ENCODE measurements at places on chromosomes 2 and 18.

DNA sequence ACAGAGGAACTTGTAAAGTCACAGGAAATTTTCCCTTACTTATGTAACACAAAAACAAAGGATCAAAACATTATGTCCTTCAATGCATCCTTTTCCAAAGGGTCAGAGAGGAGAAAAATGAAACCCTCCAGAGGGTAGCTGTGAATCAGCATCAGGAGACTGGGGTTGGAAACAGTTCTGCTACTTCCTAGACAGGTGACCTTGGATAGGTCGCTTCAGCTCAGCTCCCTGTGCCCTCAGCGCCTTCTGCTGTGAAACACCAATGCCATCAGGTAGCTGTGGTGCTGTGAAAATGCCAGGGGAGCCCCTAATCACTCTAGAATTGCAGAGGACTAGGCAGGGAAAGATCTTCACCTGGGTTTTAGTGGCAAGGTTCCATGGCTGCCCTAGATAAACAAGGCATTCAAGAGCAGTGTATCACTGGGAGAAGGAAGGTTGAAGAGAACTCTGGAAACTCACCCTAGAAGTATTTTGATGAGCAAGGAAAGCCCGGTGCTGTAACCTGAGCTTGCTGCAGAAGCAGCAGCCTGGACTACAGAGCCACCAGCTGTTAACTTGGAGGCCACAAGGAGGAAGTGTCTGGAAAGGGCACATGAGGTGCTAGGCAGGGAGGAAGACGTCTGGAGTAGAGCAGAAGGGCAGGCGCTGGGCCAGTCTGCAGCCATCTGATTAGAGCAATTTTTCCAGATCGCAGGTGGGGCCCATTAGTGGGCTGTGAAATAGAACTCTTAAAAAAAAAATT, 100.7 kb upstream of the MCFD2 start:
- no peak for DNase-seq

- no peak for DNase-seq
These were observed 414.7 kb upstream of the SPRED2 start for GRCh38 chr2:65846989-65847678.

DNA sequence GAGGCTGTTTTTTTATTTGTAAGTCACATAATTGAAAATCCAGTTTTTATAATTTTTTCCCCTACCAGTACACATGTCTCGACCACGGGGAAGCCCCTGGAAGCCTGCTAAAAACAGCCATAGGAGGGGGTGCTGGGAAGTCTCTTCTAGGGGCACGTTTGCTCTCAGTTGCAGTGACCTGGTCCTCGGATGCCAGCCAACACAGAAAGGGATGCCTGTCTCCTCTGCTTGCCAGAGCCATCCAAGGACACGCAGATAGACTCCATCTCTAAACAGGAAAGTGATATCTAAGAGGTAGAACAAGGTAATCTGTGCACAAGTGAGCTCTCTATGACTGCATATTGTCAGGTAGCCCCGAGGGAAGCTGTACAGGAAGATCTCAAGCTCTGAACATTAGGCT, 255.8 kb downstream of the SETBP1 start:
- no peak for DNase-seq

DNA sequence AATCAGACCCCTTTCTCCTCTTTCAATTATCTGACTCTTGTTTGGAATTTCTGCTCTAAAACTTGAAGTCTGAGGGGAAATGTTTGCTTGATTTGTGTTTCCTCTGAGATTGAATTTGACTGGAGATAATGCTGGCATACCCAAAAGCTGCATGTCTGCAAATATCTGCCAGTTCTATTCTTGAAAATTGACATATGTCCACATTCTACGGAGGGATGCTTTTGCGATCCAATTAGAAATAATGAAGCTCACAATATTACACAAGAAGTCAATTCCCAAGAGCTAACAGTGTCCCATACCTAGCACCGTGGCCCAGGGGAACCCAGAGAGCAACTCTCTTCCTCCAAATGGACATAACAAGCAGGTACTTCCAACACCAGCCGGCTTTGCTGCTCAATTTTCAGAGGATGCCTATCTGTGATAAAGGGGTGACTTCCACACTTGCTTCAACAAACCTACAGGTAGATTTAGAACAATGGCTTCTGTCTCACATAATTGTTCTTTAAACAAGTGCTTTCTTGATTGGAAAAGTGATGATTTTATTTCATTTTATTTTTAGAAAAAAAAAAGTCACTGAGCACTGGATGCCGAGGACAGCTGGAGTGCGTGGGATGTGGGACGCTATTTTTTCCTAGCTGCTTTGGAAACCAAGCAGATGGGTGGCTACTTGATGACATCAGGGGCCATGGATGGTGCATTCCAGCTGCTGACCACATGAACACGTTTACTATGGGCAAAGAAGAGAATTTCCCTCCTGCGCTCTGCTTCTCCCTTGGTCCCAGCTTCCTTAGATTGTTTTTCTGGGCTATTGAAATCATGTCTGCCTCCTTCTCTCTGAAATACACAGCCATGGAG, 488.9 kb downstream of the RNF144A start:
- DNase-seq, result no peak

- DNase-seq, result no peak
These were observed 39.6 kb downstream of the PSMG2 start for GRCh38 chr18:12742453-12742852.

DNA sequence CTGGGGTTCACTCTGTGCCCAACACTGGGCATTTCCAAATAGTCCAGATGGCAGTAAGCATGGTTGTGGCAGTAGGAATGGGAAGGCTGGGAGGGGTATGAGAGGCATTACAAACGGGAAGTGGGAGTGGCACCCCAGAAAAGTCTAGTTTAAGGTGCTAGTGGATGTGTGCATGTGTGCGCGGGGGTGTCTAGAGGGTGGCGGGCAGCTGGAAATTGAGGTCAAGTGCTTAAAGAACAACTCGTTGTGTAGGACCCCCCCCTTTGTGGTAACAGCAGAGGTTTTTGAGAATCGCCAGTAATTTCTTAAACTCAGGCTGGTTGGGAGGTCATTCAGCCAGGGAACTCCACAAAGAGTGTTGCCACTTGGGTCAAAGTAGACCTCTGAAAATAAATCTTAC, 69.9 kb downstream of the RHBDD1 start:
- DNase-seq, result no peak

DNA sequence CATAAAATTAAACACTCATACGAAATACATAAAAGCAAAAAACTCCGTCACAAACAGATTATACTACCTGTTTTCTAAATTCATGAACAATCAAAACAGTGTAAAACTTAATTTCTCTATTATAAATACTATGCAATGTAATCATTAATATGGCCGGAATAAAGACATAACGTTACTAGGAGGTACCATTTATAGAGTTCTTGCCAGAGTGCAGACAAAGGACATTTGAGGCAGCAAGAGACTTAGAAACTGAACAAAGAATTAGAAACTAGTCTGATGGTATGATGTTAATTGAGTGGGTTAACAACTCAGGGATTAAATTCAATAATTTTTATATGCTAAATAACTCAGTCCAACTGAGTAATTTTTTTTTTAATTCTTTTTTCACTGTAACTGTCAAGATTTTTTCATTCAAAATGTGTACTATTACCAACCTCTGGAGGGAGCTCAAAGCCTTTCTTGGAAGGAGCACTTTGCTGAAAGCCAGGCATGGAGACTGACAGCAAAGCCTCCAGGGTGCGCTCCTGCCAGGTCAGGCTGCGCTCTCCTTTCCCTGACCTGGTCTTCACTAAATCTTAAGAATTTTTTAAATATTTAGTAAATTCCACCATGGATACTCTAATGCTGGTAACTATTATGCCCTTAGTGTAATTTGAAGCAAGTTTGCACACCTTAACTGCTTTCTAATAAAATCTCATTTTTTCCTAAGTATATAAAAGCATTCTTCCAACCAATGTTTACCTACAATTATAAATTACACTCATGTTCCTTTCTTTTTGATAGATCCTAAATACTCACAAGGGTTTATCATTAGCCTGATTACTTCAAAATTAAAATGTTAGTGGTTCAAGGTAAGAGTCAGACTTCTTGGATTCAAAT, 34.1 kb downstream of the WDR35 start:
- peak; percentile 22 for DNase-seq

- peak; percentile 75 for DNase-seq
These were observed 69.1 kb downstream of the LRRFIP1 start for GRCh38 chr2:237696461-237696860.

DNA sequence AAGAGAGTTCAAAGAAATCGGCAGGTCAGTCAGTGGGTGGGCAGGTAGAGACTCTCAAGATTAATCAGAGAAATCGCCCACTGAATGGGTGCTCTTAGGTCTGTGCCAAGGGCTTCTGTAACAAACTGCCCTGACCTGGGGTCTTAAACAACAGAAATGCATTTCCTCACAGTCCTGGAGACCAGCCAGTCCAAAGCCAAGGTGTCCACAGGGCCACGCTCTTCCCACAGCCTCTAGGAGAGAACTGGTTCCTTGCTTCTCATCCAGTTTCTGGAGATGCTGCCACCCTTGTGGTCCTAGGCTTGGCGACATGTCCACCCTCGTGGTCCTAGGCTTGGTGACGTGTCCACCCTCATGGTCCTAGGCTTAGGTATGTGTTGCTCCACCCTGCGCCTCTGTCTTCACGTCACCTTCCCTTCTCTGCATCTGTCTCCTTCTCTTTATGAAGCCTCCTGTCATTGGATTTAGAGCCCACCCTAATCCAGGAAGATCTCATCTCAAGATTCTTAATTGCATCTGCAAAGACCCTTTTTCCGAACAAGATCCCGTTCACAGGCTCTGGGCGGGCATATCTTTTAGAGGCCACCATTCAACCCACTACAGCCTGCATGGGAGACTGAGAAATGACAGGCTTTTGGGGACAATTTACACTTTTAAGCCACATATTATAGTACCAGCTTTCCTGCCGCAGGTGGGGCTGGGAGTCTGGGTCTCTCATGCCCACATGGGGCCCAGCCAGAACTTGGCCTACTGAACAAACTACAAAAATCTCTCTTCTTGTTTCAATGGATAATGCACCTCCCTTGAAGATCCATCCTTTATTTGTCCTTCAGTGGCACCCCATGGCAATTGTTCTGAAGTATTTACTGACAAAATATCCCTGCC, 161.3 kb downstream of the ASB1 start:
- no peak for DNase-seq

DNA sequence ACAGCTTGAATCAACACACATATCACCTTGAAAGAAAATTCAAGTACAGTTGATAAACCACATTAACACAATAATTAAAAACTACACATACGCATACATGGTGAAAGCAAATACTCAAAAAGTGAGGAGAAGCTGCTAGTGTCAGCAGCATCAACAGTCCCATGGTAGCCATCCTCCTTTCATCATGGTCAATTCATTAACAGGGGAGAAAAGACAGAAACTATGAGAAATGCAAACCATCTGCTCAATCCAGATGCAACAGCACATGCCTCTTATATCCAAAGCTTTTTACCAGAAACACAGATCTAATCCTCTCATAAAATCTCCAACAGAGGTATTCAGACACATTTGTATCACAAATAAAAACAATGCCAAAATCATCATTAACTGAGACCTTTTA, 81.9 kb upstream of the CHRNA1 start:
- DNase-seq, result no peak

DNA sequence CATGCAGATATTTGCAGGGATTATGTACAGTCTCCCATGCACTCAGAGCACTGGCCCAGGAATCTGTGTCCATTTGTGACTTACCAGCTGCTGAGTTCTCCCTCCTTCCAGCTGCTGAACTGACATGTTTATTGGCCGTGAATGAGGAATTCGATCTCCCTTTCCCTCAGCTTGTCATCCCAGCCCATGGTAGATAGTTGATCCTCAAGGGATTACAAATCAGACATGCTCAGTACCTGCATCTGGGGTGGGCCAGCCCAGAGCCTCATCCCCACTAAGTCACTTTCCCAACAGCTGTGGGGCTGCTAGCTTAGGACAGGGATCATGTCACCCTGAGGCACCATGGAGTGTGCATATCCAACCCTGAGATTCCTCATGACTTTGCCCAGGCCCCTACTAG, 1284.9 kb upstream of the LRRTM1 start:
- no peak for DNase-seq

- DNase-seq, result no peak
These were observed at the start of gene SULT1C3 for GRCh38 chr2:108239786-108240185. Gene SULT1C3 (plus strand): TSS chr2:108239968. CDS start chr2:108247195, 7,227 bp downstream.

- DNase-seq, result no peak
These were observed 134.2 kb upstream of the CHAC2 start for GRCh38 chr2:53633441-53633840.

GRCh38 chr18:80161781-80162417, 52.8 kb downstream of the ADNP2 start:
- DNase-seq, result no peak

- DNase-seq, result no peak
These were observed 14.5 kb downstream of the CERS6 start for GRCh38 chr2:168470320-168471162.

DNA sequence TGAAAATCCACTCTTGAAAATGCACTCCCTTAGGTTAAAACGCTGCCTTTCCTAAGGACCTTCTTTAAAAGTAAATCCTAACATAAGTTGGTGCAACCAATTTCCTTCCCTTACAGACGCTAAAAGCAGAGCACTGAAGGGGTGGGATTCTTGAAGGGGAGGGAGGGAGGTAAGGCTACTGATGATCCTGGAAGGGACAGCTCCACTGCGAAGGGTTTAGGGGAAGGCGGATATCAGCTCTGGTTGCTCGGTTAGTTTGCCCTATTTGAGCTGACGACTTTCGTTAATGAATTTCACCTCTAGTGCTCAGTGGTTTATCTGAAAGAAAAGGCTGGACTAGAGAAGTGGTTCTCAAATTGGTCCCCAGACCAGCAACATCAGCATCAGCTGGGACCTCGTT, 49.7 kb upstream of the SIGLEC15 start:
- no peak for DNase-seq

DNA sequence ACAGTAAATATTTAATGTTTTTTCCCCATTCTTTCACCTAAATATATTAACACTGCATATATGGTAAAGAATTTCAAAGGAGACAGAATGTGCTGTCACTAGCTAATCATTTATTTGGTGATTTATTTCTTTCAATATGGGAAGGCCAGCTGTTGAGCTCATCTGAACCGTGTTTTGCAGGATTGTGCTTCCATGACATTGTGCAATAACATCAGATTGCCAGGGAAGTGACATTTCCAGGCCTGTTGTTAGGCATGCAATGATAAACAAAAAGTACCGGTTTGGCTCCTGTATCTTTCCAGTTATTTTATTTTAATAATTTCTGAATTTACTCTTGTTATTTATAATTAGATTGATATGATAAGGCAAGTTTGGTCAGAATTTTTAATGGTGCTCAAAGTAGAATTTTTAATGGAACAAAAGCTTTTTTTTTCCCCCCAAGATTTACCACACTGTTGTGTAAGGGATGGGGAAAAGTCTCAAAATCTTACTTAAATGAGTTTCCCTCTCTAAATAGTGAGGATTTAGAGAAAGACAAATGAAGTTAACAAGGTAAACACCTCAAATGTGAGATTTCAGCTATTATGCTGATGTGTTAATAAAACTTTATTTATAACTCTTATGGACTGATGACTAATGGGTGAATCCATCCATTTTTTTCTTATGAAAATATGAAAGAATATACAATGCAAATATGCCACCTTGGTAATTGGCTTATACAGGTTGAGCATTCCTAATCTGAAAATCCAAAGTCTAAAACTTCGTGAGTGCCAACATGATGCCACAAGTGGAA, 52.7 kb downstream of the MALT1 start:
- DNase-seq, result no peak

GRCh38 chr2:235270956-235271355, 222.9 kb upstream of the AGAP1 start:
- no peak for DNase-seq
